ENCODE measurements at places on chromosomes 4 and X.

- DNase-seq, result no peak
These were observed 421.6 kb downstream of the PCDH7 start for GRCh38 chr4:31141832-31142142.

- DNase-seq, result no peak
These were observed 19.3 kb downstream of the CLTRN start for GRCh38 chrX:15645266-15645665.

DNA sequence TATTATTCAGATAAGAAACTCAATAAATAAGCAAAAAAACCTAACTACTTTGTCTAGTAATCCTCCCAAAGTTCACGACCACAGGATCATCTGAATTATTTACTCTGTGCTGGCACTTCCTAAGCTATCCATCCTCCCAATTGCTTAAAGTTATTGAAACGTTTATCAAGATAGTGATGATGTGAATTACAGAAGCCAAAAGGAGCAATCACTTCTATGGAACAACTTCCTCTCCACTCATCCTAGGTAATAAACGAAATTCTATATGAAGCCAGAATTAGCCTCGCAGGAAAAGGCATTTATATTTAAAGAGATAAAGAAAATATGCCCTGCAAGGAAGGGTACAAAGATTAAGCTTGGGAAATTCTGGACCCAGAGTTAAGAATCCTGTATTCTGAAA lies 475.4 kb downstream of the NLGN4X start:
- no peak for DNase-seq

GRCh38 chr4:86496094-86497080 lies 97.7 kb upstream of the PTPN13 start:
- peak; percentile 61 for DNase-seq

DNA sequence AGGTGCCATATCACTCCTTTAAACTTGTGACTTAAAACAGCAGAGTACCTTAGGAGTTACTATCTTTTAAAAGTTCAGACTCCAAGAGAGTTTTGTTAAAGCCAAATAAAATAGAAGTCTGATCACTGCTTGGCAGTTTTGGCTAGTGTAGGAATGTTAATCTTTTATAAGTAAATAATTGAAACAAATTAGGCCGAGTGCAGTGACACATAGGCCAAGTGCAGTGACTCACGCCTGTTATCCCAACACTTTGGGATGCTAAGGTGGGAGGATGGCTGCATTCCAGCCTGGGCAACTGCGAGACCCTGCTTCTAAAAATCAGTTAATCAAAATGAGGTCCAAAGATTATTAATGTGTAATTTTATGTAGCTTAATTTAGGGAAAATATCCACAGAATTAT lies 37.2 kb downstream of the WDR44 start:
- DNase-seq, result no peak

- no peak for DNase-seq
These were observed 250.8 kb downstream of the ARHGAP24 start for GRCh38 chr4:85725721-85726170.

DNA sequence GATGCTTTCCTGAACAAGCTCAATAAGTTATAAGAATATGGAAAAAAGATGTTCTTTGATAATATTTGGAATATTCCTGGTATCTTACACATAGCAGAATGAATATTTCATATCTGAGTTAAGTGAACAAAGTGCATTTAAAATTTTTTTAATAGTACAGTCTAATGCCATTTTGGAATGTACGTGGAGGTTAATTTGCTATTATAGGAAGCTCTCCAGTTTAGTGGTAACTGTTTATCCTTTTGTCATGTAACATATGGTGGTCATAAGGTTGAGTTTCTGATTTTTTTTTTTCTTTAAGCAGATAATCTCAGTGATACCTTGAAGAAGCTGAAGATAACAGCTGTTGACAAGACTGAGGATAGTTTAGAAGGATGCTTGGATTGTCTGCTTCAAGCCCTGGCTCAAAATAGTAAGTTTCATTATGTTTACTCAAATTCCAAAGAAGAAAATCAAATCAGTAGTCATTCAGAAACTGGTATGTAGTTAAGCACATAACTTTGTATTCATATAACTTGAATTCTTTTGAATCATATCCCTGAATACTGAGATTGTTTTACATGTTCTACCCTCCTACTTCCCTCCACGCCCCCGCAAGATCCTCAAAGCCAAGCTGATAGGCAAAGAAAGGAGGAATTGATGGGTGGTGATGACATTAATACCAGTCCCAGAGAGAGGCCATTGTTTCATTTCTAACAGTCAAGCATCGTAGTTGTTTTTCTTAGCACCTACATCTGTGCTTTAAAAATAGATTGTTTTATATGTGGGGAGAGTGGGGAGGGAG lies 32.1 kb downstream of the RAP1GDS1 start:
- no peak for DNase-seq

DNA sequence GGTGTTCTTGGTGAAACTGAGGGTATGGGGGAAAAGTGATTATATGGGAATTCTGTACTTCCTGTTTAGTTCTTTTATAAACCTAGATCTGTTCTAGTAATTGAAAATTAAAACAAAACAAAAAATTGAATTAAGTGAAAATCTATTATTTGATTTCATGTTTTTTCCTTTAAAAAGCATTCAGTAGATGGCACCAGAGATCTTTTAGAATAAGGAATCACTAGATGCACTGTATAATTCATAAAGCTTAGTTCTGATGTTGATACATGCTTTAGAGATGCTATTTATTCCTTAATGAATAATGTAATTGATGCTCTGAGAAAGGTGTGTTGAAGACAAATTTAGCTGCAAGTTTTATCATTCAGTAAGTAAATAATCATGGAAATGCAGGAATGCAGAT lies 87.3 kb downstream of the LCORL start:
- DNase-seq, result no peak

GRCh38 chr4:94870146-94870545 lies 112.4 kb downstream of the BMPR1B start:
- no peak for DNase-seq

- DNase-seq, result no peak
These were observed 823.7 kb downstream of the GLUD2 start for GRCh38 chrX:121871122-121871521.

- DNase-seq, result no peak
These were observed 49.7 kb upstream of the GPRIN3 start for GRCh38 chr4:89357340-89357739.

- no peak for DNase-seq
These were observed 746.1 kb upstream of the EPHA5 start for GRCh38 chr4:66416425-66416824.

- DNase-seq, result no peak
These were observed 89.1 kb downstream of the TBC1D9 start for GRCh38 chr4:140666889-140667614.

GRCh38 chr4:73832651-73833237 lies 3.7 kb upstream of the CXCL6 start:
- no peak for DNase-seq

- no peak for DNase-seq
These were observed 343.6 kb downstream of the SPRY1 start for GRCh38 chr4:123740236-123740635.

GRCh38 chrX:41837270-41837944 lies 85.9 kb downstream of the CASK start:
- DNase-seq, result no peak

DNA sequence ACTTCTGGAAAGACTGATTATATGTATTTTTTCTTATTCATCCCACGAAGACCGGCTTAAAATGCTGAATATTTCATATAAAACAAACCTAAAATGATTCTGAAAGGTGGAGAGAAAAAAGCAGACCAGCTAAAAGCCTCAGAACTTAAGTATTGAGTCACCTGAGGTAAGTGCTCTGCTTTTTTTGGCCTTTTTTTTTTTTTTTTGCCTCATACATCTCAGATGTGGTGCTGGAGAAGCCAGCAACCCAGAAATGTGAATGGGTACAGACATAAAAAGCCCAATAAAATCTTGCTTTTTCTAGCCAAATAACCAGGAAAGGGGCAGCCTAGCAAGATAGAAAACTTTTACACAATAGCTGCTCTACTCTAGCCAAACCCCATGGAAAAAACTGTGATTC lies 57.0 kb downstream of the RLIM start:
- no peak for DNase-seq

DNA sequence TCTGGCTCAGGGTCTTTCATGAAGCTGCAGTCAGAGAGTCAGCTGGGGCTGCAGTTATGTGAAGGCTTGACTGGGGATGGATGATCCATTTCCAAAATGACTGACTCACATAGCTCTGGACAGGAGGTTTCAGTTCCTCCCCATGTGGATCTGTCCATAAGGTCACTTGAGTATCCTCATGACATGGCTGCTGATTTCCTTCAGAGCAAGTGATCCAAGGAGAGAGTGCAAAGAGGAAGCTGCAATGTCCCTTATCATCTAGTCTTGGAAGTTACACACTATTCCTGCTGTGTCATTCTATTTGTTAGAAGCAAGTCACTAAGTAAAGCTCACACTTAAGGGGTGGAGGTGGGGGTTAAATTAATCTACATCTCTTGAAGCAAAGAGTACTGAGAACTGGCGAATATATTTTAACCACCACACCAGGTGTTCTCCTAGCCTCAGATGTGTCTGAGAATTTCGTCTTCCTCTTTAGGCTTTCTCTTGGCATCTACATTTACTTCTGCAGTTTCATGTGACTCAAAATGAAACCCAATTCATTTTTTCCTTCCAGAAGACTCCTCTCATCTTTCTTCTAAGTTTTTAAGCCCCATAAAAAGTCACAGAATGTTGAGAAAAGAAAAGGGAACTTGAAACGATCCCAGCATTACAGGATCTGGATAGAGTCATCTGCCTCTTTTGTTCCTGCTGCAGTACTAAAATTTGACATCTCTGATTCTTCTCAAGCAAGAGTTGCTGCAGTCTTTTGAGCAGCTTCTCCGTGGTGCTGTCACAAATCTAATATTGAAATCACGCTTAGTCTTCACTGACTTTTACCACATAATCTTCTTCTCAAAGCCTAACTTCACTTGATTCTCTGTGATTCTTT lies 3.8 kb upstream of the GRPR start:
- no peak for DNase-seq

- no peak for DNase-seq
These were observed 9.7 kb downstream of the HS6ST2 start for GRCh38 chrX:132948648-132949260.

DNA sequence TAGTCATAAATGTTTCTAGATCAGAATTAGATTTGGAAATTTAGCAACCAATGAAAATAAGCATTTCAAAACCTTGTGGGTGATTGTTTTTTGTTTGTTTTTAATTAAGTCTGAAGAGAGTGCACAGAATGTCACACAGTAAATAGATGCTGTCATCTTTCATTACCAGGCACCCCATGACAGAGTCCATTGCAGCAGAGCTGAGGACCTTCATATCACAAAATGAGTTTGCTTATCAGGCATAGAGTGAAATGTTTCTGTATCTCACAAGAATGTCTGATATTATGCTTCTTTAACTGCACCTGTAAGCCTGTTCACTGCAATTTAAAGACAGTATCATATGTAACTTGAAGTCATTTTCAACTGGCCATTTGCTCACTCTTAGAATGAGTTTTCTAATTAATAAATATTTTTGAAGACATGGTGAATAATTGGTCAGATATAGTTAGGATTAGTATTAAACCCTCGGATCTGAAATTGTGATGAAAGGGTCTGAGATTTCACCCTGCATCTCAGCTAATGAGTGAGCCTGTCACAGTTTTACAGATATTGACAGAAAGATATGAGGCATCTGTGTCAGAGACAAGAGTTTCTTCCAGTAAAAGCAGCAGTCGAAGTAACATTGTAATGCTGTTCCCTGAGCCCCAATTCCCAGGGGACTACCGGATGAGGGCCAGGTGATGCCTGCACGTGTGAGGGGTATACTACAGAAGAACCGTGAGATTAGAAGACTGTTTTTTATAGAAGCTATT lies 416.4 kb downstream of the CCSER1 start:
- no peak for DNase-seq

DNA sequence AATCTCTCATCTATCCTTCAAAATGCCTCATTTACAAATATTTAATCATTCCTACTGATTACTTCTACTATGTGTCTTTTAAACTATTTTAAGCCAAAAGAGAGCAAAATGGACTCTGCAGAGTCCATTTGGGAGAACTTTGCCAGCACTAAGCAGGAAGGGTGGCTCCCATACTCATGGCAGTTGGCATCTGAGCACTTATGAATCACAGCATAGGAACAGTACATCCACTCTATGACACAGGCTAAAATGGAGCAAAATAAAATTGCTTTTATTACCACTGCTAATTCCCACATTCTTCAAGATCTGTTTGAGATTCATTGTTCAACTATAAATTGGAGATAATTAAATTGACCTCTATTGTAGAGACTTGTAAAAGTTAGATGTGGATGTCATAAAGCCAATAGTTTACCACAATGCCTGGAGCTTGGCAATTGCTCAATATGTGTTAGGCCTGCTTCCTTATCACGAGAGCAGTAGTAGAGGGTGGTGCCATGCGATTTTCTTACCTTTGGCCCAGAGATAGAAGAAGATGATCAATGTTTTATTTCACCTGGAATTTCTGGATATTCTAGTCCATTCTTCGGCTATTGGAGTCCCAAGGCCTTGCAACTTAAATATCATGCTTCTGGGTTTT lies 19.1 kb downstream of the HPGD start:
- DNase-seq, result peak; percentile 49

DNA sequence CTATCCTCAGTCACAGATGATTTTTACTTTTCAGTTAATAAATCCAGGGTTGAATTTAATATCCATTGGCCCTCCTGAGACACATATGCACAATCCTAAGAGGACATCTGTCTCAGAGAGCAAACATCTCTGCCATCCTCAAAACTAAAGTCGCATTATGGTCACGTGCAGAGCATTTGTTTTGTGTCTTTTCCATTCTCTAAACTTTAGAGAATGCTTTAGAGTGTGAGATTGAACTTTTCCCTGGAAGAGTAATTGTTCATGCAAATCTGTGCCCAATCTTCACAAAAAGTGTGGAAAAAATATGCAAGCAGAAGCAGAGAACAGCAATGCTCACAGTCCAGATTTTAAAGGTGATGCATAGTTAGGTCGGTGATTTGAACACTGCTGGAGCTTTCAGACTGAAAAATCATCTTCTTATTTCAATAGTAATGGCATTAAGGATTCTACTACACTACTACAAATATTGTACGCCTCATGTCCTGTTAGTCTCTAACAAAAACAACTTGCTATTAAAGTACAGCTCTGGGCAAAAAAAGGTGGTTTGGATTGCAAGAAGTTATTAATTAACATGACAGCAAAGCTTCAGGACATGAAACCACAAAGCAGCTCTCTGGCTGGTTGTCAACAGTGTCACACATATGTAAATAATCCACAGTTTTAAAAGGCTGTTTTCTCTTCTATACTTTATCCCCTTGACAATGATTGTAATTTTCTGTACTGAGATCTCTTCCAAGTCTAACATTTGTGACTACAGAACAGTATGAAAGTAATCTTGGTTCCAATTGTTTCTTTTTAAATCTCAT lies 19.9 kb downstream of the DCHS2 start:
- DNase-seq, result peak; percentile 9

- no peak for DNase-seq
These were observed 58.3 kb upstream of the DHRSX start for GRCh38 chrX:2559124-2559523.

DNA sequence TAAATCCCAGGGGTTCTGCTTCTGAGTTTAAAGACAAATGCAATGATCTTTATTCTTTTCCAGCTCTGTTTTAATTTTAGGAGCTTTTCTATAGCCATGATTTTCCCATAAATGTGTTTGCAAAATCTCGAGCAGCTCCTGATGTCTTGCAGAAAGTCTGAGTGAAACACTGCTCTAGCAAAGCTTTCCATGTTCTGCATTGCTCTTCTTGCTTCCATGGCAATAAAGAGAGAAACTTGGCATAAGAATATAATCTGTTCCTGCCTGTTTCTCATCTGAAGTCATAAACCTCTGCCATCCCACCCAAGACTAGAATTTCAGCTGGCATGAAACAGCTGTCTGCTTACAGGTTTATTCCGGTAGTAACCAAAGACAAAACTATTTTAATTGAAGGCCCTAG lies 254.5 kb downstream of the SPRY1 start:
- DNase-seq, result no peak

GRCh38 chr4:99886146-99886545 lies 8.1 kb downstream of the LAMTOR3 start:
- no peak for DNase-seq
